GM23248 (cell line): ENCODE measurements at places on chromosomes 11 and 22. TPM values are rescaled to one million over a fixed set of nuclear protein-coding genes. Genes with fewer than 3 reads are reported as not detected.

DNA sequence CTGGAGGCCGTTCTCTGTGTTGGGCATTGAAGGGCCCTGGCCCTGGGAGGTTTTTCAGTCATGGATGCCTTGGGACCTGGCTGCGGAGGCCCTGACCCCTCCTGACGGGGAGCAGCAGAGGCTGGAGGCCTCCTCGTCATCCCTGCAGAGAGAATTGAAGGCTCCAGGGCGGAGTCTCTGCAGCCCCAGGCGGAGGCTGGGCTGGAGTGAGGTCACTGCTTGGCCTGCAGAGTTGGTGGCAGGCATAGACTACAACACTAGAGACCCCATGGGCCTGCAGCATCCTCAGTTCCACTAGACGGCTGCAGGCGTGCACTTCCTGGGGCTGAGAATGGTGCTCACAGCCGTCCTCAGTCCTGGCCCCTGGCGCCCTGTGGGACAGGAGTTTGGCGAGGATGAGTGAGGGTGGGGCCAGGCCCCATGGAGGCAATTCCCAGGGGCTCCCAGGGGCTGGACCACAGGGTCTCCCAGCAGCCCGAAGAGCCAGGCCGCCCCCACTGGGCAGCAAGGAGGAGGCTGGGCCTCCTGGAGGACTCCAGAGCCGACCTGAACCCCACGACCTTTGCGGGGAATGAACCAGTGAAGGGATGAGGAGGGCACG lies 1194.9 kb downstream of the BRD1 start:
- H3K27ac ChIP-seq = no peak overlapping the region
- H3K36me3 ChIP-seq = no peaks in the 10 kb centered on the region
- H3K4me3 ChIP-seq = no peak overlapping the region
- no peaks in the 10 kb centered on the region for H3K4me1 ChIP-seq
- DNase-seq = no peak

DNA sequence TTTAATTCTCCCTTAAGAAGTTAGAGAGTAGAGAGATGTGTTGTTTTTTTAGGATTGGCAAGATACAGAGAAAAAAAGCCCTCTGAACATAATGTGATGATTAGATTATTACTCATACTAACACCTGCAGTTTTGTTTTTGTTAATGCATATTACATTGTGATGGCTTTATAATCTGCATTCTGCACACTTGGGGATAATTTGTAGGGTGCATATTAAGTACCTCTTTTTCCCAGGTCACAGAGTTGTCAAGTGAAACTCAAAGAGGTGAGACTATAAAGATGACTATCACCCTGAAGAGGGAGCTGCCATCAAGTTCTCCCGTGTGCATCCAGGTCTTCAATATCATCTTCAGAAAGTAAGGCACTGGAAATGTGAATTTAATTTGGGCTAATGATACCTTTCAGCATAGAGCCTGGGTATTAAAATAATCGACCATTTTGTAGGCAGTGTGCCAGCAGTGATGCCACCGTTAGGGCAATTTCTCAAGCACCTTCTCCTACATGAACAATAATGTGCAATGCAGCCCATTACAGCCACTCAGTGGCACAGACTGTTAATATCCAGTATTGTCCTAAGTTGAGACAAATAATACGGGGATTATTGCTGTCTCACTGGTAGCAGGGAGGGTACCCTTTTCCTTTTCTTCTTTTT lies 16.2 kb downstream of the PIWIL4 start:
- no peaks in the 10 kb centered on the region for H3K27me3 ChIP-seq
- H3K36me3 ChIP-seq = no peaks in the 10 kb centered on the region
- H3K4me3 ChIP-seq = no peak overlapping the region
- H3K27ac ChIP-seq = no peak overlapping the region

GRCh38 chr11:59144096-59144495 lies 1.4 kb downstream of the FAM111A start:
- no peaks in the 10 kb centered on the region for H3K27me3 ChIP-seq
- peaks cover 8% of the 10 kb centered on the region; the same call in 1 of the 2 replicates for H3K36me3 ChIP-seq
- peak overlapping the region; percentile 99 for H3K4me3 ChIP-seq

DNA sequence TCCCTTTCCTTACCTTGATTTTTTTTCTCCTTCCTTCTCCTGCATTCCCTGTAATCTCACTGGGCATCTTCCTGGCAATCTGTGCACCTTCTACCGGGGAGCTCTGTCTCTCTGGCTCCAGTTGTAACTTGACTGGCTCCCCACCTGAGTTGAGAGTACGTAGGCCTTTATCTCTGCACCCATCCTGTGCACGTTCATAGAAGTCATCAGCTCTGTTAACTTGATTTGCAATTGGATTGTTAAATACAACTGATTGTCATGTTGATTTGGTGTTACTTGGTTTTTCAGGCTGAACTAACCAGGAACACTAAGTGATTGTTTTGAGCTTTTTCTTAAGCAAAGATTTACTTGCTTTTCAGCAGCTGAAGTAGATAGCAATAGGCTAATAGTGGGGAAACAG lies 11.8 kb downstream of the SWAP70 start:
- H3K27ac ChIP-seq = no peak overlapping the region
- H3K4me1 ChIP-seq = peaks cover 14% of the 10 kb centered on the region
- H3K27me3 ChIP-seq = no peaks in the 10 kb centered on the region
- H3K4me3 ChIP-seq = no peak overlapping the region
- DNase-seq = no peak

DNA sequence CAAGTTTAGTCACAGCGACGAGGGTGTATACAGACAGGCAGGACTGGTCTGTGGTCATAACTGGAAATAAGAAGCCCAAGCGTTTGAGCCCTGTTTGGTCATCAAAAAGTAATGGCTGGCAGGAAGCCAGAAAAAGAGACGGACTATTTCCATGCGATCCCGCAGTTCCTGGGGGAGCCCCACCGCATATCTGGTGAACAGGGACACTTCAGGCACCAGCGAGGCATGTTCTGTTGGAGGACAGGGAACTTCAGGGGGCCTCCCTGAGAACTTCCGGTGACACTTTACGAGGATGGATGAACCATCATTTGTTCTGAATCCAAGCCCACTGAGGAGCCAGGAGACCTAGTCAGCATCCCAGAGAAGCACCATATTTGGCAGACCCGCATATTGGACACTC lies 29.7 kb upstream of the TRIM29 start:
- H3K36me3 ChIP-seq = no peaks in the 10 kb centered on the region
- no peak overlapping the region for H3K4me3 ChIP-seq
- no peak overlapping the region for H3K27ac ChIP-seq
- peaks cover 23% of the 10 kb centered on the region; the same call in 1 of the 2 replicates for H3K27me3 ChIP-seq

- H3K27ac ChIP-seq = no peak overlapping the region
- H3K27me3 ChIP-seq = no peaks in the 10 kb centered on the region
- peaks cover 16% of the 10 kb centered on the region for H3K4me1 ChIP-seq
- H3K4me3 ChIP-seq = no peak overlapping the region
Measured at GRCh38 chr22:17569971-17570511, 6.7 kb downstream of the SLC25A18 start.

GRCh38 chr11:95155385-95155784 lies 65.7 kb downstream of the ENDOD1 start:
- no peak overlapping the region for H3K4me3 ChIP-seq
- H3K27ac ChIP-seq = no peak overlapping the region
- no peaks in the 10 kb centered on the region for H3K27me3 ChIP-seq
- DNase-seq = no peak
- H3K4me1 ChIP-seq = 0 out of 2 replicates have a peak, but pooled peaks cover 4% of the 10 kb centered on the region

- no peak overlapping the region for H3K4me3 ChIP-seq
- H3K27me3 ChIP-seq = no peaks in the 10 kb centered on the region
- DNase-seq = no peak
Measured at GRCh38 chr11:85772695-85773094, 38.2 kb downstream of the SYTL2 start.

DNA sequence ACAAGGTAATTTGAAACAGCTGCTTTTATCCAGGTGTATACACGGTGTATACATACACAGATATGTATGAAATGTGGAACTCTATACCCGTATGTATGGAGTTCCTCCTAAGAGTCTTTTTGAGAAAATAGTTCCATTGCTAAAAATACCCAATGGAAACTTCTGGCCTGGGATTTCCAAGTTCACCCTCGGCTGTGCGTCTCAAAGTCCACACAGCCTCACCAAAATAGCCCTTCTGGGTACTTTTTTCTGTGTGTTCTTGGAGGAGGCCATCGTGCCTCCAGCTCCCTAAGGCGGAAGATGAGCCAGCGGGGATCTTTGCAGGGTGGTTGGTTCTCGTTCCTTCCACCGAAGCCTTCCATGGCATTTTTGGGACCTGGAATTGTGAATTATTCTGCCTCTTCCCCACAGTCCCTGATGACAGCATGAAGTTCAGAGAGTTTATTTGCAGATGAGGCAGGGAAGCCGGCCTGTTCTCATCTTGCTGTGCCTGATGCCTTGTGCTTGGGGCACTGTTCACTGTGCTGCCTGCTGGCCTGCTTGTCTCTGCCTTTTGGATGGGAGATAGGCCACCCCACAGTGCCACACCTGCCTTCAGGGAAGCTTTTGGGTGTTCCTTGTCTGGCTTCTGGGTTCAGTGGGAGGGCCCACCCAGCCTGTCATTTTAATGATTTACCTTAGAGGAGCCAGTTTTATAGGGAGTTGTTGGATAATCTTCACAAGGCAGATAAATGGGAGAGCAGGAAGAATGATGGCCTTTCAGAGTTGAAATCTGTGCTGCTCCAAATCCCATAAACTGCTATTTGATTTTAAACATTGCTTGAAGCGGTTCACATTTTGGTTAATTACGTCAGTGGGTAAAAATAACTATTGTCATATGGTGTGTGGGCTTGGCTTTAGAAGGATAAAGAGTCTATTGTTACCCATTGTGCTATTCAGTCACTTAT lies 112.7 kb upstream of the OR4B1 start:
- H3K4me3 ChIP-seq = no peak overlapping the region
- H3K27me3 ChIP-seq = no peaks in the 10 kb centered on the region
- 0 out of 2 replicates have a peak overlapping the region, but pooled peaks have one; percentile 17 for H3K27ac ChIP-seq
- DNase-seq = peak; percentile 67
- peaks cover 25% of the 10 kb centered on the region for H3K4me1 ChIP-seq

GRCh38 chr11:48169717-48170116 lies 46.9 kb upstream of the OR4B1 start:
- H3K27me3 ChIP-seq = no peaks in the 10 kb centered on the region
- H3K27ac ChIP-seq = peak overlapping the region; percentile 64; the same call in 1 of the 2 replicates
- H3K4me1 ChIP-seq = peaks cover 29% of the 10 kb centered on the region
- H3K4me3 ChIP-seq = no peak overlapping the region
- peaks cover 12% of the 10 kb centered on the region; the same call in 1 of the 2 replicates for H3K36me3 ChIP-seq

DNA sequence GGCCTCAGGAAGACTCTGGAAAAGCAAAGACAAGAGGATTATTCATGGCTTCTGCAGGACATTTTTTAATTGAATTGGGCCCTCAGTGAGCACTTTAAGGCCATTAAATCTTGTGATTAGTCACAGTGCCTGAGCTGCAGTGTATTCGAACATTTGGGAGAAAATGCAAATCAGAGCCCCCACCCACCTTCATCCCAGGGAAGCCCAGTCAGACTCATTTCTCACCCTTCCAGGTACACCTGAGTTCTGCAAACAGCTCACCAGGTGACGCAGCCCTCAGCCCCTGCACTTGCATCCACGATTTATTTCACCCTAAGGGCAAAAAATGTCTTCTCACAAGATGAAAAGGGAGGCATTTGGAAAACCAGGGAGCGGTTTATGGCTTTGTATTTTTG lies 128.7 kb downstream of the MPPED1 start:
- H3K4me1 ChIP-seq = no peaks in the 10 kb centered on the region
- H3K4me3 ChIP-seq = no peak overlapping the region
- H3K27ac ChIP-seq = no peak overlapping the region
- no peaks in the 10 kb centered on the region for H3K27me3 ChIP-seq
- no peaks in the 10 kb centered on the region for H3K36me3 ChIP-seq
- no peak for DNase-seq

Gene LRRC56
- polyA plus RNA-seq = 0.72 and 0.86 TPM in 2 replicates

Gene H19
- polyA plus RNA-seq = not detected in 2 replicates

Gene MPPED1
- not detected in 2 replicates for polyA plus RNA-seq

Gene GAS2
- polyA plus RNA-seq = 0.27 and 0.63 TPM in 2 replicates

Gene ZNF195
- polyA plus RNA-seq = 11.2 and 11.6 TPM in 2 replicates

Gene IL17REL
- not detected in 2 replicates for polyA plus RNA-seq

Gene ABTB2
- polyA plus RNA-seq = 8.4 and 8.7 TPM in 2 replicates

Gene EHF
- not detected in 2 replicates for polyA plus RNA-seq

Gene LYVE1
- polyA plus RNA-seq = not detected in 2 replicates

Gene IGF2
- polyA plus RNA-seq = 0.06 and 0.18 TPM in 2 replicates

Gene NXPE2
- polyA plus RNA-seq = 0.13 TPM in 1 of 2 replicates, not detected in the other
